Fibroblast of villous mesenchyme (primary cell): ENCODE measurements at places on chromosomes 1 and 21. TPM values are rescaled to one million over a fixed set of nuclear protein-coding genes. Genes with fewer than 3 reads are reported as not detected.

GRCh38 chr1:10033359-10033845 is 644 bp downstream of the UBE4B start:
- peak; percentile 42 for DNase-seq

DNA sequence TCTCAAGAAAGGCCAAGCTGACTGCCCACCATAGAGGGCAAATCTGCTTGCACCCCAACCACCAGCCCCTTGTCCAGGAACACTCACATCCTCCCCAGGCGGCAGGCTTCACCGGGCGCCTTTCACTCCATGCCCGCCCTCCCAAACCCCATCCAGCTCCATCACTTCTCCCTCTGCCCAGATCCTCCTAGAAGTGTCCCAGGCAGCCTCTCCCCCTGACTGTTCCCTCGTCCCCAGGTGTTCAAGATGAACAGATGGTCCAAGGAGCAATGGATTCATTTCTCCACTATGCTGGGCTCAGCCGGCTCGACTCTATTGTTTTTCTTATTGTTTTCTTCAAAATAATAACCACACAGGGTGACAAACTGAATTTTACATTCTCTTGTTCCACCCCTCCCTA is 22.1 kb downstream of the S100A6 start:
- DNase-seq, result no peak

DNA sequence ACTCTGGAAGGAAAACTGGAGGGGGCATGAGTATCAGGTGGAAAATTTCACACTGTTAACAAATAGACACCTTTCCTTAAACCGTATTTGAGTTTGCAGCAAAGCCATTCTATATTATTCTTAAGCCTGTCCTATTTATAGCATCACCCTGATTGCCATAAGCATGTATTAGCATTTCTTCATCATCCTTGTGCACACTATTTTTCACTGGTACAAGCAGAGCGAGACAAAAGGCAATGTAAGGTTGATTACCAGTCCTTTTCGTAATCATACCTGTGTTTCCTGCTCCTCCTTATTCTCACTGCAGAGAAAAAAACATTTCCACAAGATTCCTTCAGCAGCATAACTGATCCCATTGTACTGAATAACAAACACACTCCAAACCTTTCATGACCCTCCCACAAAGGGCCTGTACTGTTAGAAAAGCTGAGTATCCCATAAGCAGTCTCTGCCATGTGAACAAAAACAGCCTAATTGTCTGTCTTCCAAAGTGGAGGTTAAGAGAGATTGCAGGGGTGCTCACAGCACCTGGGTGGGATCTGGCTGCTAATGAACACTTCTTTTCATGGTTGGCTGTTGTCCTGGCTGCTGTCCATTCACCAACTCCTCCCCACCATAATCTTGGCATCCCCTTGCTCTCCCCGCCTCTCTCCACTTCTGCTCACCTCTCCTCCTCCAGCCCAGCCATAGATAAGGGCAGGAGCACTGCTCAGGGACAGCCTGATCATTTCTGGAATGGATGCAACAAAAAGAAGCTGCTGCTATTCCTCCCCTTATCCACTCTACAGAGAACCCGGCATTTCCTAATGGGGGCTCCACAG is 30.4 kb downstream of the VTCN1 start:
- no peak for DNase-seq

DNA sequence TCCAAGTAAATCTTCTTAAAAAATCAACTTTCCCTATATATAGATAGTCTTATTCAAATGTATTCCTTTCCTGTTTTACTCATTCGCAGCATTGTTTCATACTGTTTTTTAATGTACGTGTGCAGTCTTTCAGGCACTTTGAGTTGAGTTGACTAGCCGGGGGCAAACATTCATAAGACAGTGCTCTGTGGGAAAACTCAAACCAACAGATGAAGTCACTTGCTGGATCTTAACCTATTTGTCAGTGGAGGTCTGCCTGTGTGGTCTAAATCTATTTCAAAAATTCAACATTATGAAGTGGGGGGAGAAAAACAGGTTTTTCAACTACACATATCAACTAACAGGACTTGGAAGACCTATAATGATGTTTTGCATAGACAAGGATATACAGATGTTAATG is 6.2 kb downstream of the HSD11B1 start:
- DNase-seq, result no peak

DNA sequence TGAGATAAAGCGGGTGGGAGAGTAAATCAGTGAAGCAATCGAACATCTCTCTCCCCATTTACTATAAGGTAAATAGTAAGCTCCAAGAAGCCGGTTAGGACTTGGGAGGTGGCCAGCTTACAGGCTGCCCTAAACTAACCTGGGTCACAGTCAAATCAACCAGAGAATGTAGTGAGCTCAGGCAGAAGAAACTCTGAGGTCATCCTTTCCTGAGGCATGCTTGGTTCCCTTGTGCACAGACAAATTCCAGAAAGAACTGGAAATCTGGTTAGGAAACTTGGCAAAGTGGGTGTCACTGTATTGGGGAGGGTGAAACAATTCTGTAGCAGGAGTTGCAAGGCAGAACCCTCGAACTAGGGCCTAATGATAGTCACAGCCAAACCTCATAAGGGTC is 72.5 kb downstream of the NTMT2 start:
- DNase-seq, result no peak

- DNase-seq, result peak; percentile 67
These were observed 32.8 kb upstream of the KCNJ15 start for GRCh38 chr21:38223893-38224540.

DNA sequence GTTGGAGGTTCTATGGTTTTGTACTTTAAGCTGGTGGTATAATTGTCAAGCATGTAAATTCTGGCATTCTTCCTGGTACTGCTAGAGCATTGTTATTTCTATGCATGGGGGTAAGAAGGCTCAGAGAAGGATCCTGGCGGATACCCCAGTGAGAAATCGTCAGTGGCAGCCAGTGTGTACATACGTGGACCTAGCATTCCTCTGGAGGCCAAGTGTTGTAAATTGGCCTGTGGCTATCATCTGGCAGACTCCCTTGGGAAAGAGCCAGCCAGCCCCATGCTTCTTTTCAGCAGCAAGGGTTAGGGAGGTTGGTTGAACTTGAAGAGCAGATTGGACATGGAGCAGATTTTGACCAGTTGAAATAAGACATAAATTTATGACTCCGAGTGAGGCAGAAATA is 5.2 kb upstream of the AGO3 start:
- DNase-seq, result peak; percentile 63

- no peak for DNase-seq
These were observed 61.8 kb upstream of the GORAB start for GRCh38 chr1:170470121-170470520.

GRCh38 chr1:39936724-39937491 is 18.0 kb upstream of the MFSD2A start:
- no peak for DNase-seq

GRCh38 chr1:114901814-114902213 is 47.2 kb downstream of the SYCP1 start:
- no peak for DNase-seq

- DNase-seq, result no peak
These were observed 7.0 kb upstream of the ADORA1 start for GRCh38 chr1:203120325-203121153.

GRCh38 chr1:115654125-115654524 is 12.4 kb downstream of the VANGL1 start:
- no peak for DNase-seq

- DNase-seq, result no peak
These were observed 87.0 kb downstream of the SIPA1L2 start for GRCh38 chr1:232542633-232543593.

GRCh38 chr1:12506281-12507280 is 111.4 kb downstream of the DHRS3 start:
- DNase-seq, result no peak

DNA sequence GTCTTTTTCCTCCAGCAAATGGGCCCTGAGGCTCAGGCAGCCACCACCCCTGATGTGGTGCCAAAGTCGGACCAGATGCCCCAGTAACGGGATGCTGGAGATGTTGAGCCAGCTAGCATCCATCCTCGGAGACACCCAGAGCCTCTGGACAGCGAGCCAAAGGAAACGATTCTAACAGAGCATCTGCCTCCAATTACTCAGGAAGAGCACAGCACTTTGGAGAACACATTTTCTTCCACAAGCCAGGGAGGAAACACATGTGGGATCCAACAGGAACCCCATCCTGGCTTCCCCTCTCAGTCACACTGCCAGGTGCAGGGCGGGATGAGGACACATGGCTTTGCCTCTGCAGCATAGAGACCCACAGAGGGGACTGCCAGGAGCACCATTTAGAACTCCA is 44.9 kb downstream of the C1orf198 start:
- DNase-seq, result peak; percentile 20

DNA sequence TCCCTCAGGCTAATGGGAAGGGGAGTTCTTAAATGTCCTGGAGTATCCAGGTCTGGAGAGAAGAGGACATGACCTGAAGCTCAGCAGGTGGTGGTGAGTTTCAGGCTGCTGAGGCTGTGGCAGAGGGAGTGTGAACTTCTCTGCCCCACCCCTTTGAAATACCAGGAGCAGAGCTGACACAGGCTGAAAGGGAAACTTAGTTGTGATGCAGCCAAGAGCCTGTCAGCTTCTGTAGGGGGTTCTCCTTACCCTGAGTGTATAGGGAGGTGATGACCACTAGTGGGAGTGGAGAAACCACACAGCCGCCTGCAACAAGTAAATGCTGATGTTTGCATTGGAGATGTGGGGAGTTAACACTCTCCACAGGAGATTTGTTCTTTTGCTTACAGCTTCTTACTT is 152.3 kb downstream of the FCRL5 start:
- DNase-seq, result peak; percentile 22

GRCh38 chr1:145980457-145980994 is 15.9 kb downstream of the TXNIP start:
- DNase-seq, result no peak

DNA sequence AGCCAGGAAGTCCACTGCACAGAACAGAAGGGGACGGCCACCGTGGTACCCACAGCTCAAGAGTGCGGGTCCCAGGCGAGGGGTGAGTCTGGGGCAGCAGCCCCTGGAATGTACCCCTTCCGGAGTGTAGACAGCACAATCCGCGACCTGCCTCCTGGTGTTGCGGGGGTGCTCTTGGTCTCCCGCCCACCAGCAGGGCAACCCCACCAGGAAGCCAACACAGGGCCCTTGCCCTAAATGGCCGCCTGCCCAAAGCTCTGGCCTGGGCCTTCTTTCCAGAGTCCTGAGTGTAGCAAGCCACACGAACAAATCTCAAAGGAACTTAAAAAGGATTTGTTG is 1.1 kb upstream of the SLC19A1 start:
- no peak for DNase-seq

- DNase-seq, result no peak
These were observed 1.5 kb downstream of the RALGPS2 start for GRCh38 chr1:178726545-178726944.

SPRR1A gene
- total RNA-seq, result not detected in 2 replicates

GBP7 gene
- total RNA-seq, result not detected in 2 replicates

RAP1GAP gene
- total RNA-seq, result under 0.01 TPM in 1 of 2 replicates, not detected in the other

EFNA3 gene
- total RNA-seq, result 0.32 and 0.43 TPM in 2 replicates

ZBTB8A gene
- 5.2 and 5.6 TPM in 2 replicates for total RNA-seq

LCE2A gene
- total RNA-seq, result 0.43 TPM in 1 of 2 replicates, not detected in the other

CELA2A gene
- total RNA-seq, result not detected in 2 replicates

OR2W3 gene
- 0.86 and 0.97 TPM in 2 replicates for total RNA-seq

ITLN2 gene
- total RNA-seq, result not detected in 2 replicates

FCGR3B gene
- total RNA-seq, result not detected in 2 replicates

AMY1B gene
- not detected in 2 replicates for total RNA-seq

IQGAP3 gene
- 20.9 and 24.2 TPM in 2 replicates for total RNA-seq

RGS8 gene
- not detected in 2 replicates for total RNA-seq

OLIG2 gene
- not detected in 2 replicates for total RNA-seq

EFNA1 gene
- not detected in 2 replicates for total RNA-seq
